ENCODE measurements at places on chromosomes 3 and 15.

GRCh38 chr3:88149101-88149508, 654 bp upstream of the C3orf38 start:
- DNase-seq, result no peak

DNA sequence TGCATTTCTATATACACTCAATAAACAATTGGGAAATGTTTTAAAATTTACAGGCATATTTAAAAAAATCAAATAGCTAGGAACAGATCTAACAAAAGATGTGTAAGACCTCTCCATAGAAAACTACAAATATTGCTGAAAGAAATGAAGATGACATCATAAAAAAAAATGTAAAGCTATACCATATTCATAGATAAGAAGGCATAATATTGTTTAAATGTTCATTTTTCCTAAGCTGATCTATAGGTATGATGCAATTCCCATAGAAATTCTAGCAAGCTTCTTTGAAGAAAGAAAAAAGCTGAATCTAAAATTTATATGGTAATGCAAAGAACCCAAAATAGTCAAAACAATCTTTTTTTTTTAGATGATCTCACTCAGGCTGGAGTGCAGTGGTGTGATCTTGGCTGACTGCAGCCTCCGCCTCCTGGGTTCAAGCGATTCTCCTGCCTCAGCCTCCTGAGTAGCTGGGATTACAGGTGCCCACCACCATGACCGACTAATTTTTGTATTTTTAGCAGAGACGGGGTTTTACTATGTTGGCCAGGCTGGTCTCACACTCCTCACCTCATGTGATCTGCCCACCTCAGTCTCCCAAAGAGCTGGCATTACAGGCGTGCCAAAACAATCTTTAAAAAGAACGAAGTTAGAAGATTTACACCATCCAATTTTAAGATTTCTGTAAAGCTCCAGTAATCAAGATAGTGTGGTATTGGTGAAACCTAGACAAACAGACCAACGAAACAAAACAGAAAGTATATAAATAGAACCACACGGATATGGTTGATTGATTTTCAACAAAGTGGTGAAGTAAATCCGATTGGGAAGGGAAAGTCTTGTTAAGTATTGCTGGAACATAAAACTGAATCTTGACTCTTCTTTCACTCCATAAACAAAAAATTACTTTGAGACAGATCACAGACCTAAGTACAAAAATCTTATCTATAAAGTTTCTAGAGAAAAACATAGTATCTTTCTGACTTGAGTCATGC, 6.3 kb upstream of the BHLHE40 start:
- DNase-seq, result no peak

DNA sequence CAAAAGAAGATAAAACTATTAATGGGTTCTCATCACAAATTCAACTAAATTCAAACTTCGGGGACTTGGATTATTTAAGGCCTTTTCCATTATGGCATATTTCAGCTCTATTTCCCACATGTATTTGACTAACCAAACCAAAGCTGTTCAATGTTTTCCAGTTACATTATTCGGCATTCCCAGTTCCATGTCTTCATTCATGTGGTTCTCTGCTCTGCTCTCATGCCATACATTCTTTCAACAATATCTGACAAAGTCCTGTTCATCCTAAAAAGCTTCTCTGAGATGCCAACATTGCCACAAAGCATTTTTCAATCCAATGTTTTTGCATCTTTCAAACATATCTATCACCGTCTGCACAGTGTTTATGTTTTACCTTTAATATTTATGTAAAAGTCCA, 141.4 kb downstream of the GREM1 start:
- no peak for DNase-seq

- DNase-seq, result no peak
Measured at GRCh38 chr3:141881702-141882101, 5.3 kb downstream of the ATP1B3 start.

- DNase-seq, result no peak
Measured at GRCh38 chr3:71244153-71244825, 339.2 kb downstream of the FOXP1 start.

- DNase-seq, result no peak
Measured at GRCh38 chr3:109888026-109888425, 550.7 kb upstream of the DPPA4 start.

DNA sequence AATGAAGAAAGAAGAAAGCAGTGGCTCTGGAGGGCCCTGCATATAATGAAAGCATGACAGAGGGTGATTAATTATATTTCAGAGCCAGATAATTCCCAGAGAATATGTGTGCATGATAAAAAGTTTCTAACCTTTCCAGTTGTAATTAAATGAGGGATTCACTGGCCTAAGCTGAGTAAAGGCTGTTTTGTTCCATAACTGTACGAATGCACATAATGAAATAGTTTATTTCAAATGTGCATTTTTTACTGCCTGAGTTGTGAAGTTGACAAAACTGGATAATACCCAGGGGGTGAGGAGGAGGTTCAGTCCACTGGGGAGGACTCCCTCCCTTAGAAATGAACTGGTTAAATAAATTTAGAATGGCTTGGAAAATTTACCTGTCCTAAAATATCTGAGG, 616.4 kb downstream of the TAFA4 start:
- no peak for DNase-seq

- DNase-seq, result no peak
Measured at GRCh38 chr3:45748068-45748467, 48.3 kb downstream of the SLC6A20 start.

DNA sequence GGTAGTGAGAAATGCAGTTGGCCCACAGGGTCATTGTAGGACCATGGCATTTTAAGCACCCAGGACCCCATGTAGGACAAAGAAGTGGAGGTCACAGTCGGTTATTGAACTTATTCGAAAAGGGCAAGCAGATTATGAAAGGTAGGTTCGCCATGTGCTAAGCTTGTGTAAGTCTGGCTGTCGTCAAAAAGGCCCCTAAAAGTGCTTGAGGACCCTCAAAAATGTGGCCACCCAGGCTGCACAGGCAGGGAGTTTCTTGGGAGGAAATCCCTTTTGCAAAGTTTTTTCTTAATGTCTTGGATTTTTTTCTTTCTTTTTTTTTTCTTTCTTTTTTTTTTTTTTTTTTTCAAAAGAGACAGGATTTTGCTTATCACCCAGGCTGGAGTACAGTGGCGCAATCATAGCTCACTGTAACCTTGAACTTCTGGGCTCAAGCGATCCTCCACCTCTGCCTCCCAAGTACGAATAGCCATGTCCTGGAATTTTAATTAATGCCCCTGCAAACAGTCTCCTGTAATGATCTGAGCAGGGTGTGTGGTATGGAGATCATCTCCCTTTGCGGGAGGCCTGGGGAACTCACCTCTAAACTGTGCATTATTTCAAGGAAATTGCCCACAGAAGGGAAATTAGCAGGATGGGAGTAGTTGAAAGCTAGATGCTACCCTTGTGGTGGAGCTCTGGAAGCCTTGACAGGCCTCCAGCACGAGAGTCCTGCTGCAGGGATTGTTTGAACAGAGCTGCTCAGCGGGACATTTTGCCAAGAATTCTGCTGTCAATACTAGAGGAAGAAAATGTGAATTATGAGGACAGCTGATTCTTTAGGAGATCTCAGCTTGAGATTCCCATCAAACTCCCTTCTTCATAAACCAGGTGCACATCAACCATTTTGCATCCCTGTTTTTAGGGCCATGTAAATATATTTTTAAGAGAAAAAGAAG, 28.4 kb downstream of the THSD4 start:
- DNase-seq, result no peak

DNA sequence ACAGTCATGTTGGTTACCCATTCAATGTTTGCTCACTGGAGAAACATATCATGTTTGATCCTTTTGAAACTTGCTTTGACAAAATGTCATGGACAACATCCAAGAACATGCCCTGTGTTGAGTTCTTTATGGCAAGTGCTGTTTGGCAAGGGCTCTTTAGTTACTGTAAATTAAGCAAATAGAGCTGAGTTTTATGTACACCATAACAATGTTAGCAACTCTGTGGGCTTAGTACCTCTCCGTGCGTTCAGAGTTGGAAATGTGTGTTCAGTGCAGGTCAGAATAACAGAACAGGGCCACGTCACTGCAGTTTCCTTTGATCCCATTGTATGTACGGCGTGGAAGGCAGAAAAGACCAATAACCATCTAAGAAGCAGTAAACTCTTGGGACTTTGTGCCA, 132.5 kb downstream of the MYRIP start:
- no peak for DNase-seq

DNA sequence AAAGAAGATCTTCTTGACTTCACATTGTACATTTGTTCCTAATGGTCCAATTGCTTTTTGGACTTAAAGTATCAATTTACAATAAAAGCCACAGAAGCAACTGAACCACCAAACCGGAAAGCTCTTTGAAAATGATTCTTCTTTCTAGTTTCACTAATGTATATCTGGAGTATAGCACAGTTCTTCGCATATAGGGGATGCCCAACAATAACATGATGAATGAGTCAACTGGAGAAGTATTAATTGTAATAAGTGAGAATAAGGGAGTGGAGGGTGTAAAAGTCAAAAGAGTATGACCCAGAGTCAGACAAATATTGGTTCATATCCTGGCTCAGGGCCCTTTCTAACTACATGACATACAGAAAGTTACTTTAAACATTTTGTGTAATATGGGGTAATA, 425.2 kb downstream of the ZBTB20 start:
- DNase-seq, result no peak

DNA sequence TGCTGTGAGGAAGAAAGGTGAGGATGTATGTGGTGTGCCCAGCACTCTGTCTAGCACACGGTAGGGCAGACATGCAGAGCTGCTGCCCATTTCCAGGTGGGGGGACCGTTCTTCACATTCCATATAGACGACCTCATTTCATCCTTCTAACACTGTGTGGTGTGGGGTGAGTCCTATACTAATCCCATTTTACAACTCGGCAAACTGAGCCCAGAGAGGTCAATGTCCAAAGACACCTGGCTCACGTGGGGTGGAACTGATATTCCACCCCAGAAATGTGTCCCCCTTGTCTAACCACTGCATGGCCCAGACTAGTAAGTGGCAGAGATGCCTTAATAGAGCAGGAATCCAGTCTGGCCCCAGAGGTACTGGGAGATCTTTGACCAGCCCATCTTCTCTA, 119.2 kb downstream of the FBLN2 start:
- no peak for DNase-seq

- no peak for DNase-seq
Measured at GRCh38 chr15:29029651-29030195, 143.9 kb downstream of the APBA2 start.

DNA sequence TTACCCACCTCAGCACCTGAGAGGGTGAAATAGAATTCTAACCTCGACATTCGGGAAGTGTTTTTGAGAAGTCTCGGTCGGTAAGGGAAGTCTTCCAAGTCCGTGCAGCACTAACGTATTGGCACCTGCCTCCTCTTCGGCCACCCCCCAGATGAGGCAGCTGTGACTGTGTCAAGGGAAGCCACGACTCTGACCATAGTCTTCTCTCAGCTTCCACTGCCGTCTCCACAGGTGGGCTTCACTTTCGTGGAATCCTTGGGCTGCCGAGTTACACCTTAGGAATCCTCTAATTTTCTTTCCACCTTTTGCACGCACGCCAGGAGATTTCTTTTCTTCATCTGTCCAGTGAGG, 775 bp downstream of the CCNDBP1 start:
- DNase-seq, result no peak

DNA sequence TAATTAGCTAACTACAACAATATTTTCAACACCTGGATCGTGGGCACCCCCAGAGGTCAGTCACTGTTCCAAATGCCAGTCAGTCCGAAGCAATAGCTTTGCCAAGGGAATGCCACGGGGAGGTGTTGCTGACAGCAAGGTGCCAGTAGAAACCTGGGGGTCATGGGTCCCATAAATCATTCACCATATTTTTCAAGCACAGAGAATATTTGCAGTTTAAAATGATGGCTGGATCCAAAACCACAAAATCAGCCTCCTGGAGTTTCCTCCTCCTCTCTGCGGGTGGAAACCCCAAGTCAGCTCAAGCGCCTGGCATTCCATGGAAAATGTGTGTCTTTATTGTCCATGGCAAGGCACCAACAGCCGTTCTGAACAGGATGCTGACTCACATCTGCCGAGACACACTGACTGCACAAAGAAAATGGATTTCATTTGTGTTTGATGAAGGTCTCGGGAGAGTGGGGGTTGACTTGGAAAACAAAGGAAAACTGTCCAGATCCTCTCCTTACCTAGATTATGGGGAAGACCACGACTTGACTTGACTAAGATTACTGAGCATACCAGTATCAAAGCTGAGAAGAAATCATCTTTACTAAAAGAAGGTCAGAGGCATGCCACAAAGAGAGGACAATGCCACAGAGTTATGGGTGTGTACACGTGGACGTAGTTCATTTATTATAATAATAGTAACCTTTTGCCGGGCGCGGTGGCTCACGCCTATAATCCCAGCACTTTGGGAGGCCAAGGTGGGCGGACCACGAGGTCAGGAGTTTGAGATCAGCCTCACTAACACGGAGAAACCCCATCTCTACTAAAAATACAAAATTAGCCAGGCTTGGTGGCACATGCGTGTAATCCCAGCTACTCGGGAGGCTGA, 26.4 kb downstream of the ANXA2 start:
- peak; percentile 81 for DNase-seq
